ENCODE measurements at places on chromosomes 4 and X. TPM values are rescaled to one million over a fixed set of nuclear protein-coding genes. Genes with fewer than 3 reads are reported as not detected.
A peak's percentile ranks its signal among the peaks of the same experiment; 100 is the strongest.

The DMRTC1 gene
- total RNA-seq = 0.56 TPM

The C4orf50 gene
- 0.02 TPM for total RNA-seq

The TMEM35A gene
- 9.1 TPM for total RNA-seq

The NAT8L gene
- 18.8 TPM for total RNA-seq

The PSAPL1 gene
- total RNA-seq = not detected

The HAUS7 gene
- total RNA-seq = 51.8 TPM

The PCSK1N gene
- 9.3 TPM for total RNA-seq

The AR gene
- total RNA-seq = 7.9 TPM

The SFRP2 gene
- total RNA-seq = 203 TPM

GRCh38 chrX:44937606-44938005 lies 64.6 kb downstream of the KDM6A start:
- DNase-seq = no peak

DNA sequence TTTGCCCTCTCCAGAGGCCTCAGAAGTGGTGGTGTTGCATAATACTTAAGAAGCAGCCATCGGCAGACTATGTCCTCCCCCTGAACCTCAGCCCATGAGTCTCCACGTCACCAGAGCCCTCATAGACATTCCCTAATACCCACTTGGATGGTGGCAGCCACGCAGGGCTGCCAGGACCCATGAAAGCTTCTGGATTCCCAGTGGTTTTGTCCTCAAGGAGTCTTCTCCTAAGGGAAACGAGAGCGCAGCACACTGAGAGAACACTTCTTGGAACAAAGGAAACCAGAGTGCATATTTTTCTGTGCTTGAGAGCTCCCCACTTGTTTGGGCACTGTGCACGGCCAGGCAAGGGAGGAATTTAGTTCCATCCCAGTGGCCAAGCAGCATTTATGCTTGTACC lies 204.1 kb upstream of the DMD start:
- no peak for DNase-seq

DNA sequence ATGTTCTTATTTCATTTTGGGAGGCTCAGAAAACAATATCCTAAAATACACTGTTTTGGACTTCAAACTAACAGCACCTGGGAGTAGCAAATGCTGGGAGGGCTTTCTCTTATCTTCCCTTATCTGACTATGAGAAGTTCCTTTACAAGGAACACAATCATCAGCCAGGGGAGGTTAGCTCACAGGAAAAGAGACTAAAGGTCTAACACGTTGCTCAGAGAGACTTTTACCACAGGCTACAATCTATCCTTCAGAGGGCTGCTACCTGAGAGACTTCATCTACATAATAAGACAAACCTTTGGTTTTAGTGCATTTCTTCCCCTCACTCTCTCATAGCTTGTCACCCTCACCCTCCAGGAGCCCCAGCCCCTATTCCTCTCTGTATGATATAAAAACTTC lies 35.8 kb downstream of the MEPE start:
- DNase-seq = no peak

- no peak for DNase-seq
These were observed 4.4 kb upstream of the INPP4B start for GRCh38 chr4:142850478-142850877.

DNA sequence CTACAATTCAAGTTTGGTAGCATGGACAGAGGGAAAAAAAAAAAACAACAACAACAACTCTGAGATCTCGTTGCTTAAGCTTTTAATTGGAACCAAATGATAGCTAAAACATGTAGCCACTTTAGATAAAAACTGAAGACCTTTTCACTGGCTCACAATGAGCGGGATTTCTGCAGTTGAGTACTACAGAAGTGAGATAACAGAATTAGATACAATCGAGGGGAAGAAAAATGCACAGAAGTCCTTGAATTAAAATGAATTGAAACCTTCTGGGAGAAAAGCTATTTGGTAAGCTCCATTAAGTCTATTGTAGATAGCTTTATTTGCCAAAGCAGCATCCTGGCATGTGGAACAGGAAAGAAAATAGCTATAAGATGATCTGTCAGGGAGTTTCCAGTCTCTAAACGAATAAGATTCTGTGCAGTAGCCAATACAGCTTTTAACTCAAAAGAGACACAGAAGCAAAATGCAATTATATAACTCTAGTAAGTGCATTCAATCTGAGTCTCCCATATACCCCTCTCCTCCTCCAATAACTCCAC lies 248.5 kb downstream of the ENOX2 start:
- no peak for DNase-seq

DNA sequence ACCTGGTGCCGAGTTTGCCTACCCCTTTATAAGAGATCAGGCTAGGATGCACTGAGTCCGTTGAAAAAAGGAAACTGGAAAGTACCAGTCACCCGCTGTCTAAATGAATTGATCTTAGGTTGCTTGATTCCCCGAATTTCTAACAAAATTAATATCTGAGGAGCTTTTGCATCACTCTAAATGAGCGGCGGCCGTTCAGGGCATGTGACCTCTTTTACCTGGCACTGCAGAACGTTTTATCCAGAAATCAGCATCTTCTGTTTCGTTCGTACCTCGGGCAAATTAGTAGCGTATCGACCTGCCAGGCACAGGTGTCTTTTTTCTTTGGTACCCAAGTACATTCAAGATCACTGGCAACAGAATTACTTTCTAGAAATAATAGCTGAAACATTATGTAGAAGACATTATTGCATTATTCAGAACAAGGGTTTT lies 876 bp downstream of the KLHL2 start:
- no peak for DNase-seq

DNA sequence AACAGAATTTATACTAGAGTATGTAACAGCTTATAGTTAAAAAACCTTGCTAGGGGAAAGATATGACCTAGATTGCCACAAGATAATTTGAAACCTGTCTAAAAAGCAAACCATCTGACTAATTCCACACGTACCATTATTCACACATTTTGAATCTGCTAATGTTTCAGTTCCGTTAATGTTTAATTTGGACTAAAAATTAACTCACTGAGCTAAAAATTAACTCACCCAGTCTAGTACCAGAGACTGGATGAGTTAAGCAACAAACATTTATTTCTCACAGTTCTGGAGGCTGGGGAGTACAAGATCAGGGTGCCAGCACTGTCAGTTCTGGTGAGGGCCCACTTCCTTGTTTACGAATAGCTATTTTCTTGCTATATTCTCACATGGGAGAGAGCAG lies 231.5 kb upstream of the DIAPH2 start:
- no peak for DNase-seq

DNA sequence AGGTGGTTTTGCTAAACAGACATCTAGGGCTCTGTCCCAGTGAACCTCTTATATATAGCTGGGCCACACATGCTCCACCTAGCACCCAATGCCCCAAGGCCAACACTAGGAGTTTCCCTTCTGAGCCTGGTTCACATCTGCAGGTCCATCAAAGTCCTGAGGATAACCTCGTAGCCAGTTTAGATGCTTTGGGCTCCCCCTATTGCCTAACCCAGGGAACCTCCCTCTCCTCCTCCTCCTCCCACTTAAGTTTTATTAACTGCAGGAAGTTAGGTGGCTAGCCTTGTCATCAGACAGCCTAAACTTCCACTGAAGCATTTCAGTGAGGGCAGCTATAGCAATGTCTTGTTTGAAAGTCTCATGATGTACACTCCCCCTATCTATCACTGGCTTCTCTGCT lies 88.0 kb downstream of the GUCY2F start:
- DNase-seq = no peak

- no peak for DNase-seq
These were observed 739.7 kb downstream of the CENPC start for GRCh38 chr4:66805582-66805981.

DNA sequence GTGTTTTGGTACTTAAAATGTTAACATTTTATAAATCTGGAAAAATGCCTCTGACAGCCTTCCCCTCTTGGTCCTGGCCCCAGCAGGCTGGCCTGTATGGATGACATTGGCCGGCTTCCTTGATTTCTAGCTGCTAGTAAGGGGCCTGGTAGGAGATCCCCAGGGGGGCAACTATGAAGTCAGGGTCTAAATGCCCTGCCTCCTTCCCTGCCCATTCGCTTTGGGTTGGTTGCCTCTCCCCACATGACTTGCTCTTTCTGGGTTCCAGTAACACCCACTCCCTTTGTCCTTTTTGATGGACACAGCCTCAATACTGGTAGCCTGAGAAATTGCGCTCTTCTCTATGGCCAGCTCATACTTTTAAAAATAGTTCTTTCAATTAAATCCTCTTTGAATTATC lies 78.0 kb upstream of the MAD2L1 start:
- no peak for DNase-seq

DNA sequence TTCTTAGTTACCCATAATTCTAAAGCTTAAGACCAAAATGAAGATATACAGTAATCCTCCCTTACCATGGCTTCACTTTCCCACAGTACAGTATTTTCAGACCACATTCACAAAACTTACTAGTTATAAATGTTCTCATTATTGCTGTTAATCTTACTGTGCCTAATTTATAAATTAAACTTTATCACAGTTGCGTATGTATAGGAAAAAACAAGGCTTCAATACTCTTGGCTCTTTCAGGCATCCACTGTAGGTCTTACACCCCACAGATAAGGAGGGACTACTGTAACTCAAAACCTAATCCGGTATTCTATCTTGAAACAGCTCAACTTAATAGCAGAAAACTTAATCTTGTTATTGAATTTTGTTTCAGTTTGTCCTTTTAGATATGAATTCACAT lies 3.6 kb downstream of the HMGB2 start:
- DNase-seq = no peak

- no peak for DNase-seq
These were observed 348.6 kb downstream of the GRXCR1 start for GRCh38 chr4:43241104-43241503.

DNA sequence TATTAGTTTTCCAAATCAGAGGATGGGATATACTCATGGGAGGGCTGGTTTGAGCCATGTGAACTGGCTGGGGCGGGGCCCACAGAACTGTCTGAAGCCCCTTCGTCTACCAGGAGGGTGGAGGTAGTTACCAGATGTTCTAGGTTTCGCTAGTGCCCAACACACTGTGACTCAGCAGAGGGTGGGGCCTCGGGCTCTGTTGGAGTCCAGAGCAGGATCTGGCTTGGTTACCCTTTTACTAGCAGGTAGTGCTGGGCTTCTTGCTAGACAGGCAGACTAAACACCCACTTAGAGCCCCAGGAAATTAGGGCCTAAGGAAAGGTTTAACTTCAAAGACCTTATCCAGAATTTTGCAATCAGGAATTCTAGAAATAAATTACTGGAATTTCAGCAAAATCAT lies 56.2 kb upstream of the CHRDL1 start:
- no peak for DNase-seq

DNA sequence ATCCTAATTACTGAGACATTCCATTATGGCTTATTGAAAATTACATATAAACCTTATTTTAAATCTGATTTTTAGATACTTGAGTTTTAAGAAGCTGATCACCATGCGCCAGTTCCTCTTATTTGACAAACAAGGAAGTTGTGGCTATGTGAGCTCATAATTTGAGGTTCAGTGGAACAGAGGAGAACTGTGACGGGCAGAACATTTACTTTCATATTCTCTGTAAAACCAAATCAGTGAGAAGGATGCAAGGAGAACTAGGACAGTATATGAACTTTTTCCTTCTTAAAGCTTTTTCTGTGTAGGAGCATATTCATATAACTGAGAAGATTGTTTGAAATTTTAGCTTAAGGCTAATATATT lies 25.3 kb downstream of the STIM2 start:
- DNase-seq = no peak

GRCh38 chr4:7295911-7296660 lies 103.7 kb downstream of the SORCS2 start:
- no peak for DNase-seq

GRCh38 chr4:93834249-93835066 lies 5.9 kb downstream of the ATOH1 start:
- DNase-seq = peak; percentile 28

GRCh38 chr4:13597604-13598003 lies 29.9 kb downstream of the BOD1L1 start:
- no peak for DNase-seq

GRCh38 chr4:118173126-118173525 lies 138.8 kb downstream of the NDST3 start:
- no peak for DNase-seq

DNA sequence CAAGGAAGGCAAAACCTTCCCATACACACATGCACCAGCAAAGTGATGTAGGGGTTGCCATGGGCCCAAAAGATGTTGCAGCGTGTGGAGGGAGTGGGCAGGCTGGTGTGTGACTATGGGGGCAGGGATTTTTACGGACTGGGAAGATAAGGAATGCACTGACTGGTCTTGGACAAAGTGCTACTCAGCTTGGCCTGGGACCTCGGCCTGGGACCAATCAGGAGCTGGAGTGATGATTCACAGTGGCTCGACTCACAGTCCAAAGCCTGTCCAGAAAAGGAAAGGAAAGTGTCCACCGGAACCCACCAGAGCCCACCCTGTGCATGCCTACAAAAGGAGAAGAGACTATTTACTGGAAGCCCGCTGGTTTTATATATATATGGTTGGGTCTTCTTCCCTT lies 567.0 kb upstream of the GNPDA2 start:
- DNase-seq = no peak

GRCh38 chr4:91963486-91963885 lies 340.3 kb upstream of the GRID2 start:
- no peak for DNase-seq

DNA sequence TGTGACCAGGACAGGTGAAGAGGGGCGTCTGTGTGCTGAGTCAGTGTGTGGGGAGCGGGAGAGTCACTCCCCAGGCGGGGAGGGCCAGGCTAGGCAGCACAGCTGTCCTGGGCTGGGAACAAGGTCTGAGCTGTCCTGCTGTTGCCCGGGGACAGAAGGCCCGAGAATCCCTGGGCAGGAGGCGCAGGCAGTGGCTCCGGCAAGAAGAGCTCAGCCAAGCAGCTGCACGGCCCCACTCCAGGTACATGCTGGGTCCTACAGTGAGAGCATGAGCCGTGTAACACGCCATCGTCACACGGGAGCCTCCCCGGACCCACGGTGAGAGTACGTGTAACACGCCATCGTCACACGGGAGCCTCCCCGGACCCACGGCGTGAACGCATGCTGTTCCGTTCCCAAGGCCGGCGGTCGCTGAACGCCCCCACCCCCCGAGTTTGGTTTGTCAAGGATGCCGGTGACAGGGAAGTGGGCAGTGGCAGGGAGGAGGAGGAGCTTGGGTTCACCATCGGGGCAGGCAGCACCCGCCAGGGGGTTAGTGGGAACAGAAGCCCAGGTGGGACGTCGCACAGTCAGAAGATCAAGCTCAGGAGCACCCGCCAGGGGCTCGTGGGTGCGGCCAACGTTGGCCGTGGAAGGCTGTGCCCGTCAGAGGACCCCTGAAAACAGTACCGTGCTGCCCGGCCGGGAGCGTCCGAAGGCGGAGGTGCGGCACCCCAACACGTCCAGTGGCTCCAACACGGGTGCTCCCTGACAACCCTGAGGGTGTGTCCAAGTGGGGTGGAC lies 15.6 kb downstream of the PPP2R3B start:
- DNase-seq = no peak

- no peak for DNase-seq
These were observed 153.3 kb downstream of the TMEM164 start for GRCh38 chrX:110156167-110156754.

GRCh38 chr4:173191623-173192041 lies 23.0 kb downstream of the GALNT7 start:
- DNase-seq = no peak

Measured in neural crest cell (in vitro differentiated cells).